ENCODE measurements at places on chromosomes 5 and 9.

DNA sequence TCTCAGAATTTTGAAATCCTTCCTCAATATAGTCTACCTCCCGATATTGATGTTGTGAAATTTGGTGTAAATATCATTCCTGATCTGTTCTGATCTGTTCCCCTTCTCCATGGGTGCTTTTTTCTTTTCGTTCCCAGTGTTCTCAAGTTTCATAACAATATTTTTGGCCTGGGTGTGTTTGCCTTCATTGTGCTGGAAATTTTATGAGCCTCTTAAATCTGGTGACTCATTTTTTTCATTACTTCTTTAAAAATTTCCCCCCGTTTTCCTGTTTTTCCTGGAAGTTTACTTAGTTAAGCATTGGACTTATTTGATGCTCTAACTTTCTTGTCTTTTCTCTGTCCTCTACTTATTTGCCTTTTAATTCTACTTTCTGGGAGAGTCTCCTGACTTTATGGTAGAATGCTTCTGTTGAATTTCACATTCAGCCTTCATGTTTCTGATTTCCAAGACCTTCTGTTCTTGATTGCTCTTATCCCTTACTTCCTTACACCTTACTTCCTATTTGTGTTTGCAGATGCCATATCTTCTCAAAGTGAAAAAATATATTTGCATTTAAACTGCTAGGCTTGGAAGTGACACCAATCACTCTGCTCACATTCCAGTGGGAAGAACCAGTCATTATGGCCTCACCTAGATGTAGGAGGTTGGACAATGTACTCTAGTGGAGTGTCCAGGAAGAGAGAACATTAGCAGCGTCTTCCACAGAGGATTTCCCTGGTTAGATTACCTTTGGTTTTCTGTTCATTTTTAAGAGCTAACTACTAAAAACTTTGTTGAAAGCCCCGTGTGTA, 441.9 kb downstream of the ARHGEF28 start:
- no peak for DNase-seq

DNA sequence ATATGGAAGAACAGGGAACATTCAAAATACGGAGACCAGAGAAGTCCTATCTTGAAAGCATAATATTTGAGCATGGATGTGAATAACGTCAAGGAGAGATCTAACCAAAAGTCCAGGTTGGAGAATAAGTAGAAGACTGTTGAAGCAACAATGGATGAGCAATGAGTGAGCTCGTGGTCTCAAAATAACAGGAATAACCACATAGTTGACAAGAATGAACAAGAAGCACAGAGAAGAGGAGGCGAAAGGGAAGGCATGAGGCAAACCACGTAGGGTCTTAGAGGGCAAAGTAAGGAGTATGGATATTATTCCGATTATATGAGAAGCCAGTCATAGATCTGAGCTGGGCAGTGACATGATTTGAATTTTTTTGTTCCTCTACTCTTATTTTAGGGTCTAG, 710.2 kb downstream of the BRINP1 start:
- no peak for DNase-seq

- DNase-seq, result no peak
Observed at GRCh38 chr5:151023047-151023615, 2.7 kb downstream of the GPX3 start.

DNA sequence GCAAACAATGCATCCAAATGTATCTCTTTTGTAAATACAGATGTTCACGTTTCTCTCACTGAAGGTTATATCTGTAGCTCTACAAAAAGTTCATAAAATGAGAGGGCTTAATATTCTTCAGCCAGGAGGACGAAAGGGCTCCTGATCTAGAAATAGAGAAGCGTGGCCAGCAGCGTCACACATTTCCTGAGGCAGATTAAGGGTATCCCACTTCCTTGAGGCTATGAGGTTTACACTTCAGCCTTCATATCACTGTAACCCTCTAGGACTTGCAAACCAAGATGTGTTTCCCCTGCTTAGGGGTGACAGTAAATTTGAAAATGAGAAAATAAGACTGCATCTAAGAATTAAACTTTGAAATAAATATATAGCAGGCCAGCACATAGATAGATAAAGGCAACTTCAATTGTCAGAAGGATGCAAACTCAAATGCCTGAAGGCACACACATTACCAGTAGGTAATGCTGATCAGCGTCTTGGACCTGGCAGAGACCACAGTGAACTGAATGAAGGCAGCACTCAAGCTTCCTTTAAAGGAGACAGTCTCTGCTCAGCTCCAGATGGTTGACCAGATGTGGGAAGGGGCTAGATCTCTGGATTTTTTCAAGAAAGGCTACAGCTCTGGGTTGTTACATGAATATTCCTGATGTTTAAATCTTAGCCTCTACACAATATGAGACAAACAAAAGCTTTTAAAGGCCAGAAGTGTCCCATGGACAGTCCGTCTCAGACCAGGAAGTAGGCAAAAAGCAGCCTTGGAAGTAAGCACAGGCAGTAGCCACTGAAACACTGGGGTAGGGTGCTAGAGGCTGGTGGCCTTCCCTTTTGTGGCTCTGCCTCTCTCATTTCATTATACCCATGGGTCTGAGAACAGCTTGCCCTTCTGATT, 197.7 kb downstream of the MCTP1 start:
- DNase-seq, result no peak

- no peak for DNase-seq
Observed at GRCh38 chr9:131145245-131145644, 19.9 kb downstream of the NUP214 start.

- DNase-seq, result no peak
Observed at GRCh38 chr5:155091768-155092717, 78.5 kb downstream of the KIF4B start.

DNA sequence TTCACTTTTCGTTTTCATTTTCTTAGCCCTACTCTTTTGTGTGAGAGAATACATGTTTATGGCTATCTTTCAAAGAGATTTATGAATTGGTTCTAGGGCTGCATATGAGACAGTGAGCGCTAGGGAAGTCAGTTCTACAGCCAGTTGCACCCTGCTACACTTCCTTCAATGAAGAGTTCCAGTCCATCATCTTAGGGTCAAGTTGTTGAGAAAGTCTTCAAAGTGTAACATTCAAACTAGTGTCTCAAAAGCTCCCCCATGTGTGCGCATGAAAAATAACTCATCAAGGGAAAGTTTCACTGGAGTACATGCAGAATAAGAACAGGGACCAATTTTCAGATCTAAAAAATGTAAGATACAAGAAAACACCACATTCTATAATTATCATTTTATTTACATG, 317.2 kb downstream of the DEPDC1B start:
- DNase-seq, result no peak

- no peak for DNase-seq
Observed at GRCh38 chr5:126339215-126339805, 83.9 kb upstream of the GRAMD2B start.

- DNase-seq, result no peak
Observed at GRCh38 chr9:99235926-99236634, 14.0 kb downstream of the SEC61B start.

DNA sequence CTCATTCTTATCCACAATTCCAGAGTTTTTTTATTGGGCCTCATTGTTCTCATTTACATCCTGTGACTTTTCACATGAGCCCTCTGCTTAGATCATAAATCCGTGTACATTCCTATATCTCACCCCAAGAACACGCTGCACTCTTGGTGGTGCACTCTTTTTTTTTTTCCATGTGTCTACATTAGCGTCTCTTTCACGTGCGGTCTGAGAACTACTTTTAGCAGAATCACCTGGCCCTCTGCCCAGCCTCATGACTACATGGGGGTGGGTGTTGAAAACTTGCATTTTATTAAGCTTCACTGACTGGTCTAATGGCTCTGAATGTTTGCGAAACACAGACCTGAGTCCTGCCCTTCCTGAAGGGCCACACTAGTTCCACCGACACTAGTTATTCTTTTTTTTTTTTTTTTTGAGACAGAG, 18.6 kb downstream of the C9orf57 start:
- no peak for DNase-seq

- no peak for DNase-seq
Observed at GRCh38 chr9:15369871-15370270, 52.8 kb upstream of the SNAPC3 start.

GRCh38 chr5:59587489-59588337, 305.8 kb downstream of the PDE4D start:
- DNase-seq, result no peak

DNA sequence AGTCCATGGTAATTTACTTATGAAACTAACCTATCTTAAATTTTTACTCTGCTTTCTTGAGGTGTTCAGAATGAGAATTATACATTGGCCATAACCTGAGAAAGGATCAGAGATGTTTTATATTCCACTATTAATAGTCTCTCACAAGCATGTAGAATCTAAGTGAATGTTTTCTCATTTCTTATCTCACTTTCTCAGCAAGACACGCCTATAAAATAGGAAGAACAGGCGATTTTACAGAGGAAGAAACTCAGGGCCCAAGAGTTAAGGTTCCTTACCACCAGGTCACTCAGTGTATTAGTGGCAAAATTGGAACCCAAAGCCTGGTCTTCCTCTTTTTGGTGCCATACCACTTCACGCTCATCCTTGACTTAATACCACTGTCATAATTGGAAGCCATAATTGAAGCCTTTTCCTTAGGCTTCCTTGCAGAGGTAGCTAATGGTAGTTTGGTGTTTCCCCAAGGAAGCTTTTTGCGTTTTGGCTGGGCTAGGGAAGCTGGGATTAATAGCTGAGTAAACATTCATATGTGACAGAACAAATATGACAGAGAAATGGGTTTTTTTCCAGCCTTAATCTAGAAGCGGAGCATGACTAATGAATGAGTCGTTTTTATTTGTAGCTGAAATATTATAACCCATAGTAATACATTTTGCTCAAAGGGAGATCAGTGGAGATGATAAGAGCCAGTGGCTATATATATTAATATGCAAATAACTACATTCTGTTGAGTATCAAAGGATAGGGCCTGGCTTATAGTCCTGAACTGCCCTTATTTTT, 16.9 kb downstream of the HMGXB3 start:
- DNase-seq, result no peak

- no peak for DNase-seq
Observed at GRCh38 chr5:172558076-172558976, 82.7 kb upstream of the NEURL1B start.

DNA sequence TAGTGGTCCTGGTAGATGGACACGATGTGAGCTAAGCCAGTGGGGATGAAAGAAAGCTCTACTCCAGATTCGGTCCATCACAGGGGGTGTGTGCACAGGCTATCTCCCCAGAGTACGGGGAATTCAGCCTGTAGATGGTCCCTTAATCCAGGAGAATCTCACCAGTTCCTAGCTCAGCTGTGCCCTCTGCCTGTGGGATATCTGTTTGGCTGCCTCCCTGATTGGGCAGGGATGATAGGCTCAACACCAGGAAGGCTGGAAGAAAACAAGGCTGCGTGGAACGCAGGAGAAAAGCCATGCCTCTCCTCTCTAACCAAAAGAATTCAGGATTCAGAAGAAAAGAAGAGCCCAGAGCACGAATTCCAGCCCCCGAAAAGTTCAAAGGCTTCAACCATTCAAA, 40.9 kb downstream of the VLDLR start:
- no peak for DNase-seq

DNA sequence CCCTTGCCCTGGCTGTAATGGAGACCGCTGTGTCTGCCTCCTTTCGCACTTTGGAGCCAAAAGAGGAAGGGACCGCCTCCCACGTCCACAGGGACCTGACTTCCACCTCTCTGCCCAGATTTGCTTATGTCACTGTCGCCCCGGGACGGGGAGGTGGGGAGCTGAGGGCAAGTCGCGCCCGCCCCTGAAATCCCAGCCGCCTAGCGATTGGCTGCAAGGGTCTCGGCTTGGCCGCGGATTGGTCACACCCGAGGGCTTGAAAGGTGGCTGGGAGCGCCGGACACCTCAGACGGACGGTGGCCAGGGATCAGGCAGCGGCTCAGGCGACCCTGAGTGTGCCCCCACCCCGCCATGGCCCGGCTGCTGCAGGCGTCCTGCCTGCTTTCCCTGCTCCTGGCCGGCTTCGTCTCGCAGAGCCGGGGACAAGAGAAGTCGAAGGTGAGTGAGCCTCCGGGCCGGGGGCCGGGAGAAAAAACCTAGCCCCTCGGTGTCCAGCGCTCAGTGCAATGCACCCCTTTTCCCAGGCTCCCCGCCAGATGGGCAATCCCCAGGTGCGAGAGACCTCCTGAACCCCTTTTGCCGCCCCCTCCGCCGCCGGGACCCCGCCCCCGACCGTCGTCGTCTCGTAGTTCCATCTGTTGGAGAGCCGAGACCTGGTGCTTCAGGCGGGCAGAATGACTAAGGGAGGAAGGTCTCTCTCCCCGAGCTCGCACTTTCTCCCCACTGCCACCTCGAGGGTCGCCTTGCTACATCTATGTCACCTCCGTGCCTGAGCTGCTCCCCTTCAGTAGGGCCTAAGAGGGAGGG, at the start of gene GPX3:
Gene GPX3 (plus strand): TSS at position 288 of the 807 bp plus-strand sequence. CDS start 64 bp downstream, at position 352.
- DNase-seq, result no peak

DNA sequence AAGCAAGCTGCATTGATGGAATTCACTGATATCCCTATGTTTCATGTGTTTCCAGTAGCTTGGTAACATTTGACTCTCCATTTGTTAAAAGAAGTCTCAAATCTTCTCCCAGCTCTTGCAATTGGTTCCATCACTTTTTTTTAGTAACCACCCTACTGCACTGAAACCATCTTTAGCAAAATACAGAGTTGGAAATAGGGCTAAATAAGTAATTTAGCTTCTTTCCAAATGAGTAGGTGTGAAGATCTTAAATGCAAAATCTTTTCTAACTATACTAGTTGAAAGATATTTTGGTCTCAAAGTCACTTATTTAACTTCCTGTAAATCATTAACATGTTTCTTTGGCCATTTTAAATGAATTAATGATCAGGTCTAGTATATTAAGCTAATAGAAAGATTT, 138.1 kb downstream of the DIRAS2 start:
- DNase-seq, result no peak

GRCh38 chr9:15570769-15571168, 17.9 kb downstream of the CCDC171 start:
- no peak for DNase-seq

DNA sequence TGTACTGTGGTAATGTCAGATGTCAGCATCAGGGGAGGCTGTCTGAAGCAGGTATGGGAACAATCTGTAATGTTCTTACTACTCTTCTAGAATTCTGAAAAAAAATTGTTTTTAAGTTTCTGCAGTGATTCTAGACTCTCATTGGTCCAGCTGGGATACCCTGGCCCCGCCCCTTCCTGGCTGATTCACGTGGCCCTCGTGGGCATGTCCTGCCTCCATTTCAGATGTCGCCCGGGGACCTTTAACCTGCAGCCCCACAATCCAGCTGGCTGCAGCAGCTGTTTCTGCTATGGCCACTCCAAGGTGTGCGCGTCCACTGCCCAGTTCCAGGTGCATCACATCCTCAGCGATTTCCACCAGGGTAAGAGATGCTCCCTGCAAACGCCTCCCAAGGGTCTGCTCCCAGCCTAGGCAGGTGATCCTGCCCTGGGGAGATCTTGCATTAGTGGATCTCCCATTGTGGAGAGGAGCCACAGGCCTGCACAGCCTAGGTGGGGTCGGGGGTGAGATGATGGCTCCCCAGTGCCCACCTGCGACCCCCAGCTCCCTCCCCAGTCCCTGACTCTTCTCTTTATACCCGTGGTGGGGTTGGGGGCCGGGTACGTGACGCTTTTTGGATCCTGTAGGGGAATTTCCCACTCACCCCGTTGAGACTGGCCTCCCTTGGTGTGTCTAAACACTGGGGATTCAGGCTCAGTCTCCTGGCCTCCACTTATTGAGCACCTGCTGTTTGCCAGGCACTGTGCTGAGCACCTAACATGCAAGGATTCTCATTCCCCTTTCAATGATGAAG, 36.5 kb downstream of the LAMC3 start:
- no peak for DNase-seq

Data from HS-27A (cell line).